ENCODE measurements at places on chromosomes 12 and 14.

GRCh38 chr12:114402084-114402717, 3.7 kb downstream of the TBX5 start:
- DNase-seq, result no peak
- H3K36me3 ChIP-seq, result peaks cover 1% of the 10 kb centered on the region
- H3K27me3 ChIP-seq, result peaks cover 97% of the 10 kb centered on the region
- no peaks in the 10 kb centered on the region for H3K4me1 ChIP-seq
- H3K4me3 ChIP-seq, result no peak overlapping the region

GRCh38 chr12:128088926-128089325, 178.0 kb upstream of the TMEM132C start:
- H3K4me1 ChIP-seq, result no peaks in the 10 kb centered on the region
- no peak for DNase-seq
- H3K4me3 ChIP-seq, result no peak overlapping the region
- no peaks in the 10 kb centered on the region for H3K36me3 ChIP-seq
- H3K27me3 ChIP-seq, result no peaks in the 10 kb centered on the region

- no peak for DNase-seq
- H3K36me3 ChIP-seq, result no peaks in the 10 kb centered on the region
- no peak overlapping the region for H3K27ac ChIP-seq
- no peak overlapping the region for H3K4me3 ChIP-seq
- H3K4me1 ChIP-seq, result no peaks in the 10 kb centered on the region
Measured at GRCh38 chr12:118651487-118651886, 275.1 kb downstream of the SUDS3 start.

DNA sequence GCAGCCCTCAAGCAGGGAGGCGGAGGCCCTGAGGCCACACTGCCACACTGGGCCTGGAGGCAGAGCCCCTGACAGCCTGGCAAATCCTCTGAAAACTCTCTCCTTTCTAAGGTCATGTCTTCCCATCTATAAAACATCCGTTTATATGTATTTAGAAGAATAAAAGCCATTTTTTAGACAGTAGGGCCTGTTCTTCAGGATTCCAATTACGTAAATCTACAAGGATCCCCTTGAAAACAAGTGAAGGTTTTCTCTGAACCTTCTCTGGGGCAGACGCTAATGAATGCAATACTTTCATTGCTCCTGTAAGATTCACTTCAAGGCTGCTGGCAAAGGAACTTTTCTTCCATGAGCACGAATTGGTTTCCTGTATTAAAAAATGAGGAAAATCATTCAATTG, 12.8 kb downstream of the EIF2B2 start:
- DNase-seq, result no peak
- no peak overlapping the region for H3K4me3 ChIP-seq
- no peaks in the 10 kb centered on the region for H3K27me3 ChIP-seq
- peaks cover 14% of the 10 kb centered on the region for H3K4me1 ChIP-seq

DNA sequence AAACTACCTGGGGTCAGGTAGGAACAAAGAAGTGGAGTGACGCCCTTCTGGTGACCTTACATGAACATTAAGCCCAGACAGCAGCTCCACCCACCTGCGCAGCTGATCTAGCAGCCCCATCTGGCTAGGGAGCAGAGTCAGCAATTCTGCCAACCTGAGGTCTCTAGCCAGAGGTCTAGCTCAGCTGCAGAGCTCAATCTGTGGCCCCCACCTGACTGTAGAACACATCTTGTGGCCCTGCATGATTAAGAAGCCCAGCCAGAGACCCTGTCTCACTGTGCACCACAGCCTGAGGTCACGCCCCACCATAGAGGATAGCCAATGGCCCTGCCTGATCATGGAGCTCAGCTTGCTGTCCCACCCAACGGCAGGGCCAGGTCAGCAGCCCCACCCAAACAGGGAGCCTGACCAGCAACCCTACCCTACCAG, 50.6 kb upstream of the HIGD1C start:
- no peak for DNase-seq
- H3K4me3 ChIP-seq, result no peak overlapping the region
- H3K27me3 ChIP-seq, result no peaks in the 10 kb centered on the region
- no peaks in the 10 kb centered on the region for H3K4me1 ChIP-seq
- no peak overlapping the region for H3K27ac ChIP-seq

- no peaks in the 10 kb centered on the region for H3K27me3 ChIP-seq
- H3K4me1 ChIP-seq, result no peaks in the 10 kb centered on the region
- H3K36me3 ChIP-seq, result no peaks in the 10 kb centered on the region
- no peak overlapping the region for H3K4me3 ChIP-seq
- no peak for DNase-seq
- no peak overlapping the region for H3K27ac ChIP-seq
Measured at GRCh38 chr12:99772274-99772673, 124.7 kb downstream of the GARIN6 start.

GRCh38 chr12:64650762-64651161, 40.5 kb downstream of the RASSF3 start:
- H3K27ac ChIP-seq, result no peak overlapping the region
- no peaks in the 10 kb centered on the region for H3K27me3 ChIP-seq
- DNase-seq, result no peak
- H3K4me1 ChIP-seq, result peaks cover 22% of the 10 kb centered on the region
- peaks cover 3% of the 10 kb centered on the region for H3K36me3 ChIP-seq

- H3K27ac ChIP-seq, result no peak overlapping the region
- H3K4me1 ChIP-seq, result peaks cover 24% of the 10 kb centered on the region
- no peak overlapping the region for H3K4me3 ChIP-seq
Measured at GRCh38 chr12:116317986-116318575, 40.6 kb upstream of the MED13L start.

DNA sequence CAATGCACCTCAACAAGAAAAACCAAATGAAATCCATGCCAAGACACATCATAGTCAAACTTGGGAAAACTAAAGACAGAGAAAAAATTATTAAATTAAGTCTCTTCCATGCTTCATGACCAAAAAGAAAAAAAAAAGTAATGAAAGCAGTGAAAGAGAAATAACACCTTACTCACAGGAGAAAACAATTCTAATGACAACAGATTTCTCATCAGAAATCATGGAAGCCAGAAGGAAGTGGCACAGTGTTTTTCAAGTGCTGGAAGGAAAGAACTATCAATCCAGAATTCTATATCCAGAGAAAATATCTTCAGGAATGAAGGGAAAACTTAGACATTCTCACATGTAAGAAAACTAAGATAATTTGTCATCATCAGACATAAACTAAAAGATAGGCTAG, 71.1 kb upstream of the NUDT4 start:
- peaks cover 2% of the 10 kb centered on the region for H3K4me1 ChIP-seq
- H3K4me3 ChIP-seq, result no peak overlapping the region
- H3K27ac ChIP-seq, result no peak overlapping the region
- H3K27me3 ChIP-seq, result peaks cover 12% of the 10 kb centered on the region

DNA sequence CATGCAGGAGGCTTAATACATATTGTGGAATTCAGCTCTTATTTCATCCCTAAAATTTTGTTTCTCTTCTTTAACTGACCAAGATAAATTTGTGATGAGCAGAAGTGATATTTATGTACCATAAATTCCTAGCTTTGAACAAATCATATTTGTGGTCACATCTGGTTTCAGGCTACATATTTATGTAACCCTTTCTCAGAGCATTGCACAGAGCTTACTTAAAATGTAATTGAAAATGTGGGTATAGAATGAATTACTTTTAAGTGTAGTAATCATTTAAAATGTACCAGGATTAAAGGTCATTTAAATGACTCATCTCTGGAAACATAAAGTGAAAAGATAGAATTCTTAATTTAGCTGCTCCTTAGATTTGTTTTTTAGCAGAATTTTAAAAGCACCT, 129.9 kb upstream of the FRMD6 start:
- no peak for DNase-seq
- H3K27me3 ChIP-seq, result peaks cover 22% of the 10 kb centered on the region
- H3K27ac ChIP-seq, result no peak overlapping the region
- H3K4me3 ChIP-seq, result no peak overlapping the region

DNA sequence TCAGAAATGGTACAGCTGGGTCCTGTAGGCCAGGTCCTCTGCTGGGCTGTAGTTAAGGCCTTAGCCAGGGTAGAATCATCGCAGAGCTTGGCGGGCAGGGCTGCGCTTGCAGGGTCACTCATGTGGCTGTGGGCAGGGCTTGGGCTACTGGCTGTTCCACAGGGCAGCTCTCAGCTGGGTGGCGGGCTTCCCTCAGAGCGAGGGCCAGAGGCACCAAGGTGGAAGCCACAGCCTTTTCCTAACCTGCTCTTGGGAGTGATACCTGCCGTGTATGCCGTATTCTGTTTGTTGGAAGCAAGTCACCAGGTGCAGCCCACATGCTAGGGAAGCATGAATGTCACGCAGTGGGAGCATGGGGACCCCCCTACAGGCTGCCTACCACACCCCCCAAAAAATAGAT, 69.8 kb upstream of the RIN3 start:
- peaks cover 12% of the 10 kb centered on the region for H3K4me1 ChIP-seq
- no peaks in the 10 kb centered on the region for H3K36me3 ChIP-seq
- no peak overlapping the region for H3K27ac ChIP-seq

- H3K27me3 ChIP-seq, result no peaks in the 10 kb centered on the region
- H3K4me3 ChIP-seq, result peak overlapping the region; percentile 84
- peaks cover 31% of the 10 kb centered on the region for H3K36me3 ChIP-seq
- peak overlapping the region; percentile 90 for H3K27ac ChIP-seq
- peaks cover 70% of the 10 kb centered on the region for H3K4me1 ChIP-seq
Measured at GRCh38 chr14:105021656-105022275, 883 bp upstream of the CDCA4 start.

- H3K27me3 ChIP-seq, result no peaks in the 10 kb centered on the region
- no peak for DNase-seq
- H3K27ac ChIP-seq, result no peak overlapping the region
- H3K4me3 ChIP-seq, result no peak overlapping the region
- peaks cover 16% of the 10 kb centered on the region for H3K36me3 ChIP-seq
Measured at GRCh38 chr12:118292836-118293235, 79.9 kb downstream of the TAOK3 start.

DNA sequence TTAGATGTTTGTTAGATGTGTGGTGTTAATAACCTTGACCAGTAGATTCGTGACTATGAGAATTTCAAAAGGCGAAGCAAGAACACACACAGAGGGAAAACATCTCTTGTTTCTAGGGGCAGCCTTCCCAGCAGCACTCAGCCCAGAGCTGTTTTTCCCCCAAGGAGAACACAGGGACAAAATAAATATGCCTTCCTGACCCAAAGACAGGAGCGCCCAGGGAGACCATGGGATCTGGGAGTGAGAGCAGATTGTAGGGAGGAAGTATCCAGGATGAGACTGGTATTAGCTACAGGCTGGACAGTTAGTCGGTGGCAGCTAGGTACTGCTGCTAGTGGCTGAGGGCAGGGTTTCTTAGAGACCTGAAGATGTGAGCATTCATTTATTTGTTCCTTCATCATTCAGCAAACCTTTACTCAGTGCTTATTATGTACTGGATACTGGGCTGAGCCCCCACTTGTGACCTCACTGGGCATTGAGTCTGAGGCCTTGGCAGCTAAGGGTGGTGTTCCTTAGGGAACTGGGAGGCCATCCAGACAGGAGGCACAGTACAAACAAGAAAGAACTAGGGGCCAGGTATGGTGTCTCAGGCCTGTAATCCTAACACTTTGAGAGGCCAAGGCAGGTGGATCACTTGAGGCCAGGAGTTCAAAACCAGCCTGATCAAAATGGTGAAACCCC, 469.8 kb downstream of the ZFP36L1 start:
- H3K27me3 ChIP-seq, result no peaks in the 10 kb centered on the region
- no peak for DNase-seq
- H3K4me3 ChIP-seq, result no peak overlapping the region
- H3K4me1 ChIP-seq, result no peaks in the 10 kb centered on the region
- H3K27ac ChIP-seq, result no peak overlapping the region
- H3K36me3 ChIP-seq, result no peaks in the 10 kb centered on the region

DNA sequence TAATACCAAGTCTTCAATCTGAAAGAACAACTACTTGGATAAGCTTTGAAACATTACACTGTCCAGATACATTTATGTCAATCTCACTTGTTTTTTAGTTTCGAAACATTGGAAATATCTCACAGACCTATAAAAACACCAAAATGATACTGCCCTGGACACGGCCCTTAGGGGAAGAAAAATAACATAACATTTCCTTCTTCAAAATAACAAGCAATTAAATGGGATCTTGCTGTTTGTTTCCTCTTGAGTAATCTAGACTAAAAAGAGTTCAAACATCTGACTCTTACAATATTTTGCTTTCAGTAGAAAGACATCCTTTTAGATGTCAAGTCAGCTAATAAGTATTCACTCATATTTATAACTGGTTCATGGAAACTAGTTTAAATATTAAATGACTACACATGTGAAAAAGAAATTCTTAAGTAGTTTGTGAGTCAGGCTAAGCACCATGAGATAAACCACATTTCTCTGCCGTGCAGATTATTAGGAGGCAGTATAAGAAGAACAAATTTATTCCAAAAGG, 87.5 kb downstream of the EPS8 start:
- H3K27ac ChIP-seq, result no peak overlapping the region
- peaks cover 38% of the 10 kb centered on the region for H3K4me1 ChIP-seq
- no peak overlapping the region for H3K4me3 ChIP-seq
- peaks cover 9% of the 10 kb centered on the region for H3K36me3 ChIP-seq
- no peak for DNase-seq
- H3K27me3 ChIP-seq, result peaks cover 8% of the 10 kb centered on the region

GRCh38 chr14:105582639-105583038, 56.3 kb downstream of the TMEM121 start:
- no peaks in the 10 kb centered on the region for H3K4me1 ChIP-seq
- no peak overlapping the region for H3K4me3 ChIP-seq
- DNase-seq, result no peak
- no peaks in the 10 kb centered on the region for H3K36me3 ChIP-seq
- no peaks in the 10 kb centered on the region for H3K27me3 ChIP-seq
- no peak overlapping the region for H3K27ac ChIP-seq

- H3K36me3 ChIP-seq, result peaks cover 2% of the 10 kb centered on the region
- H3K4me3 ChIP-seq, result no peak overlapping the region
- peaks cover 24% of the 10 kb centered on the region for H3K27me3 ChIP-seq
- DNase-seq, result no peak
- H3K4me1 ChIP-seq, result no peaks in the 10 kb centered on the region
Measured at GRCh38 chr14:28780843-28781820, 14.5 kb downstream of the FOXG1 start.

DNA sequence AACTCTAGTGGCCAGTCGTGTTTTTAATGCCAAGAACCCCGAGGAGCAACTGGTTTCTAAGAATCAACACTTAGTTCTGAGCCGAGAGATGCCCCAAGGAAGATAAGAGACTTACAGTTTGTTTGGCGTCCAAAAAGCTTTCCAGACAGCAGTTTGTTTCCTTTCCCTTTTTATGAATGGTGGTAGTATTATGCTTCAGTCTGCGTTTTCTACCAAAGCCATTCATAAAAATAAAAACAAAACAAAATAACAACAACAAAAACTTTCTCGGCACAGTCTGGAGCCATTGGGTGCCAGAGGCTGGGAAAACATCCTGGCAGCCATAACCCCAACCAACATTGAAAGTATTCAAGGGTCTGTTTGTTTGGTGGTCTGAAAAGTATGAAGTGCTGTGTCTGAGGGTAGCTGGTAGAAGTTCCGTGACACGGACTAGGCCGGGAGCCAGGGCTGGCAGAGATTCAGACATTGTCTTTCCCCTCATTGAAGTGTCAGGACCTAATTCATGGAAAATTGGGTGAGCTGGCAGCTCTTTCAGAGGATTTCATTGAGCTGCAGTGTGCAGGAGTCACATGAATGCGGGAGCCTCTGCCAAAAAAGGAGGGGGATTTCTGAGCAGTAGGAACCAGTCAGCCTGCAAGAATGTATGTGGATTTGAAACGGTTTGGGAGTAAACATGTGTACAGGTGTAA, 124.2 kb downstream of the HMGA2 start:
- peaks cover 19% of the 10 kb centered on the region for H3K27me3 ChIP-seq
- H3K27ac ChIP-seq, result no peak overlapping the region
- H3K36me3 ChIP-seq, result no peaks in the 10 kb centered on the region
- DNase-seq, result no peak
